ENCODE measurements at places on chromosomes 16 and 17.
A peak's percentile ranks its signal among the peaks of the same experiment; 100 is the strongest.

GRCh38 chr16:4339909-4340308 lies 11.2 kb downstream of the PAM16 start:
- DNase-seq = no peak

DNA sequence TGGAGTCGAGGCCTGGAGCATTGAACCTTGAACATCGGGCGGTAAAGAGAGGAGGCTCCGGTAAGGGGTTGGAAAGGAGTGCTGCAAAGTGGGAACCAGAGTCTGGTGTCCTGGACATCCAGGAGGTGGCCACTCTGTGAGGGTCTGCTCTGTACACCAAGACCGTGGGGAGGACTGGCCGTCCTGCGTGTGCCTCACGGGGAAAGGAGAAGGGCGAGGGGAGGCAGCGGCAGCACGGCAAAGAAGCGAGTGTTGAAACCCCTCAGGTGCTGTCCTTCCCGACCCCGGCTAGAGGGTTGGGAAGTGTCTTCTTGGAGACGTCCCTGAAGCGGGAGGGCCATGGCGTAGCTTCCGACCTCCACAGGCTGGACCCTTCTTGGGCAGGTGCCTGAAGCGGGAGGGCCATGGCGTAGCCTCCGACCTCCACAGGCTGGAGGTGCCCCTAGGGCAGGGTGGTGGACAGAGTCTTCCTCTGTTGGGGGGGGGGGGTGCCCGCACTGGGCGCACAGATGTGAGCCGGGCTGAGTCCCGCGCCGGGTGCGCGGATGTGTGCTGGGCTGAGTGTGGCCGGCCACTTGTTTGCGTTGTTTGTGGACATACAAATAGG lies 42.0 kb downstream of the FOXK2 start:
- no peak for DNase-seq

GRCh38 chr17:66412857-66413558 lies 110.6 kb downstream of the PRKCA start:
- no peak for DNase-seq

DNA sequence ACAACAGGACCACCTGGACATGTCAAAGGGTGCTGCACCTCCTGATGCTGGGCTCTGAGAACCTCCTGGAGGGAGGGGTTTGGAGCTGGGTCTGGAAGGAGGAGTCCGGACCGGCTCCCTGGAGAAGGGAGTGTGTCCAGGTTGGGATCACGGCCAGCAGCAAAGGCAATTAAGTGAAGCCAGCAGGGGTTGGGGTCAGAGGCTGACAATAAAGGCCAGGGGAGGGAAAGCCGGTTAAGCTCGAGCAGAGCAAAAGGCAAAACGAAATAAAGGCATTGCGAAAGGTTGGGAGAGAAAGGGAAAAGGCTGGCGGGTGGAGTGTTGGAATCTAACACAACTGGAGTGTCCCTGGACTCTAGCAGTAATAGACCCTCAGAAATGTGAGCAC lies 992 bp upstream of the CACNG4 start:
- no peak for DNase-seq

DNA sequence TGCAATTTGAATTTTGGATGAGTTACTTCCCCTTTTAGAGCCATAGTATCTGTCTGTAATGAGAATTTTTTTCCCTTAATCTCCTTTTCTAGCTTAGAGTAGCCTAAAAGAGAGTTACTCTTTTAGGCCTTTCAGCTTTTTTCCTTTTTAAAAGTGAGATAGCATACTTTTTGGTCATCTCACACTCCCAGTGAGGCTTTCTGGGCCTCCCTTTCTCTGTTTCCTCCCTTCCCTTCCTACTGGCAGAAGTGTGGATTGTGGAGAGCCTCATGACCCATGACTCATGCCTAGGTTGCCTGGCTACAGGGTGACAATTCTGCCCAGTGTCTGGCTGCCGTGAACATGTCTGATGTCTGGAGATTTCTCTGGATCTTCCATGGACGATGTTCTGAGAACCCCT lies 15.2 kb downstream of the KRT23 start:
- no peak for DNase-seq

GRCh38 chr17:15273141-15273793 lies 8.1 kb upstream of the PMP22 start:
- DNase-seq = no peak

DNA sequence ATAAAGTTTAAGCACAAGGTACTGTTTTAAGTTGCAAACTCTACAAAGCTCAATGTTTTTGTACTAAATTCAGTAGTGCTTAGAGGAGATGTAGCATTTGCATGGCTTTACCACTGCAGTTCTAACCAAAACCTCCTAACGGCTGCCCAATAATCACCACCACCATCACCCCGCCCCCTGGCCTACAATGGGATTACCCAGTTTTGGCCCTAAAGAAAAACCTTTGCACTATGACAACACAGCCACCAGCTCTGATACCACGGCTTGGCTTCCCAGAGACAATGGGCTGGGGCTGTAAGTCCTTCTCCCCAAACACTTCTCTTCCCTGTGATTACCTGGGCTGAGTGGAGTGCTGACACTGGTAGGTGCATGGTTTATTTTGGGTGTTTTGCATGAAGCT lies 58.4 kb upstream of the MTMR4 start:
- no peak for DNase-seq

DNA sequence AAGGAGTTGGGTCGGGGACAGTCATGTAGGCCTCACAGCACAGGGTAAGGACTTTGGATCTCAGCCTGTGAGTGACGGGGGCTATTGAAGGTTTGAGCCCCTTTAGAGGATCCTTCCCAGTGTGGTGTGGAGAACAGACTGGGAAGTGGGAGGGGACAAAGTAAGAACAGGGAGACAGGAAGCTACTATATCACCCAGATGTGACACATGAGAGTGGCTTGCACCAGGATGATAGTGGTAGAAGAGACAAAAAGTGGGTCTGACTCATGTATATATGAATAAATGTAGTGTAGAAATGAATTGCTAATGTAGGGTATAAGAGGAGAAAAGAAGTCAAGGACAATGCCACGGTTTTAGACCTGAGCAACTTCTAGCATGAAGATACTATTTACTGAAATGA lies 4.5 kb downstream of the NUP93 start:
- no peak for DNase-seq

DNA sequence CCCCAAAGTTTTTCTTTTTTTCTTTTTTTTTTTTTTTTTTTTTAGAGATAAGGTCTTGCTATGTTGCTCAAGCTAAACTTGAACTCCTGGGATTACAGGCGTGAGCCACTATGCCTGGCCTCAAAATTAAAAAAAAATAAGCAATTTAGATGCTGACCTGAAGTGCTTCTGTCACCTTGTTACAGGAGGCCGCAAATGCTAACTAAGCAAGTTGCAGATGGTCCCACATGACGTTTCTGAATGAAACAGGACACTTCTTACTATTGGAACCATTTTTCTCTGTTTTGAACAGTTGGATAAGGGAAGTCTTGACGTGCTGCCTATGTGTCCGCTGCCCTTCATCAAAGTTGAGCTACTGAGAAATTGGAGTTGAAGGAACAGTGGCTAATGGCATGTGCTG lies 8.8 kb downstream of the ANKRD40CL start:
- no peak for DNase-seq

GRCh38 chr17:33534087-33534486 lies 241.0 kb upstream of the ASIC2 start:
- DNase-seq = no peak

GRCh38 chr17:48907713-48908046 lies 527 bp upstream of the UBE2Z start:
- no peak for DNase-seq

DNA sequence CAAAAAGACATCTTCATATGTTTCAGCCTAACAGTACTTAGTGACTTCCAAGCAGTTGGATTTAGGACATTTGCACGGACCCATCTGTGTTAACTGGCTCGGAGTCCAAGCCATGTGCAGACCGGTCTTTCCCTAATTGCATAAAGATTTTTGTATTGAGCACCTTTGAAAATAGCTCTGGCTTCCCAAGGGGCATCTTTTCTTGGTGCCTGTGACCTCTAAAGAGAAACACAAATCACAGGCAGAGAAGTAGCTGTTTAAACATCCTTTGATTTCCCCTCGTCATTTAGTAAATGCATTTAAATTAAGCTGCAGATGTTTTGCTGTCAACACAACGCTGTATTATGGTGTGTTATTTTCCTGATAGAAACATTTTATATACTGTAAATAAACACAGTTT lies 288.2 kb upstream of the SALL1 start:
- DNase-seq = no peak

- no peak for DNase-seq
Measured at GRCh38 chr17:62188713-62189112, 123.6 kb upstream of the MED13 start.

GRCh38 chr17:20156196-20157000 lies 147.2 kb downstream of the SPECC1 start:
- DNase-seq = peak; percentile 68

DNA sequence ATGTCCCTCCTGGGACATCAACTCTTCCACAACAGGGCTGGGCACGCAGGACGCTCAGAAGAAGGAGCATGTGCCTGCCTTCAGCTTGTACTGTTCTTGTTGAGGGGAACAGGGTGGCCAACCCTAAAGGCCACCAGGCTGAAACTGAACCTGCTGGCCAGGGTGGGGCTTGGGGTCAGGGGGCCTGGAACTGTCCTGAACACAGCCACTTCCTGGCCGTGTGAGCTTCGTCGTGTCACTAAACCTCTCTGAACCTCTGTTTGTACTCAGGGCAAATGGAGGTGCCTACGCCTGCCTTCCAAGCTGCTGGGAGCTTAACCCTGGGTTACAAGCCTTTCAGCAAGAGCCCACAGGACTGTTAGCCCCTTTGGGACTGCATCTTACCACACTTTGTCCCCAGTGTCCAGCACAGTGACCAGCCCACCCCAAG lies 6.7 kb downstream of the ARHGAP27 start:
- no peak for DNase-seq

GRCh38 chr16:9598731-9599083 lies 507.3 kb downstream of the HAPSTR1 start:
- no peak for DNase-seq

- DNase-seq = no peak
Measured at GRCh38 chr17:48554412-48555257, 9.7 kb upstream of the HOXB2 start.

Measured in GM10248 (cell line).